ENCODE measurements at places on chromosomes 1 and 21.

DNA sequence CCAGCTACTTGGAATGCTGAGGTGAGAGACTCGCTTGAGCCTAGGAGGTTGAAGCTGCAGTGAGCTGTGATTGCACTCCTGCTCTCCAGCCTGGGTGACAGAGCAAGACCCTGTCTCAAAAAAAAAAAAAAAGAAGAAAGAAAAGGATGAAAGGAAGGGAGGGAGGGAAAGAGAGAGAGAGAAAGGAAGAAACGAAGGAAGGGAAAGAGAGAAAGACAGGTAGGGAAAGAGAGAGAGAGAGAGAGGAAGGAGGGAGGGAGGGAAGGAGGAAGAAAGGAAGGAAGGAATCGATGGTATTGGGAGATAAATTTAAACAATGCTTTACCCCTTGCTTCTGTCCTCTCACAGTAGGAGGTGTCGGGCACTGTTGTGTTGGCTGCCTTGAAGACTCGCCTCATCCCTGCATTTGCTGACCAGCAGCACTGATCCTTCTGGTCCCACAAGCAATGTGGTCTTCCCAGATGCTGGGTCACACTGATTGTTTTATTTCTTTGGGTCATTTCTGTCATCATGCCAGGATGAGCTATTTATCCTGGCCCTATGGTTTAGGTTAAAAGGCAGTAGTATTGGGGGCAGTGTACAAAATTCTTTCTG, 30.9 kb downstream of the GPR137B start:
- DNase-seq, result no peak

DNA sequence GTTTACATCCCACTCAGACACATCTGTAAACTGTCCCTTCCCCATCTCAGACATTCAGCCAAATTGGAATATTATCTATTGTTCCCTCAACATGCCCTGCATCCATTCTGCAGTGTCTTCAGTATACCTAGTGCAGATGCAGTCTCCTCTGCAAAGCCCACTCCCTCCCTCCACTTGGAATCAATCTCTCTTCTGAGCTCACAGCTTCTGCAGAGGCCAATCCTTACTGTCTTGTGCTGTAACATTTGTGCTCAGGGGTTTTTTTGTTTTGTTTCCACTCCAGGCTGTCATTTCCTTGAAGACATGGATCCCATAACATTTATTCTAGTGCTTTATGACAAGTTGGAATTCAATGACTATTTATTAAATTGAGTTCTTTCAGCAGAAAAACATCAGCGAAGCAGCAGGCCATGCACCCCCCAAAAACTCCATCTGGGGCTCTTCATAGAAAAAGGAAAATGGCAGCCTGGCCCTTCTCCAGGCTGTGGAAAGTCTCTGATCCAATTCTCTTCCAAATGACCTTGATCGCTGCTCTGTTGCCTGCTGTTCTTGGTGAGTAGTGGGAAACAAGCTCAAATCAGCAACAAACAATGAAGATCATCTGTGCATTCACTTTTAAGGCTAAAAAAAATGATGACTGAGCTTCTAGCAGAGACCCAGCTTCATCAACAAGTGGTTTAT, 8.7 kb downstream of the C4BPA start:
- no peak for DNase-seq

GRCh38 chr1:156262461-156263287, 14.8 kb upstream of the PAQR6 start:
- no peak for DNase-seq

DNA sequence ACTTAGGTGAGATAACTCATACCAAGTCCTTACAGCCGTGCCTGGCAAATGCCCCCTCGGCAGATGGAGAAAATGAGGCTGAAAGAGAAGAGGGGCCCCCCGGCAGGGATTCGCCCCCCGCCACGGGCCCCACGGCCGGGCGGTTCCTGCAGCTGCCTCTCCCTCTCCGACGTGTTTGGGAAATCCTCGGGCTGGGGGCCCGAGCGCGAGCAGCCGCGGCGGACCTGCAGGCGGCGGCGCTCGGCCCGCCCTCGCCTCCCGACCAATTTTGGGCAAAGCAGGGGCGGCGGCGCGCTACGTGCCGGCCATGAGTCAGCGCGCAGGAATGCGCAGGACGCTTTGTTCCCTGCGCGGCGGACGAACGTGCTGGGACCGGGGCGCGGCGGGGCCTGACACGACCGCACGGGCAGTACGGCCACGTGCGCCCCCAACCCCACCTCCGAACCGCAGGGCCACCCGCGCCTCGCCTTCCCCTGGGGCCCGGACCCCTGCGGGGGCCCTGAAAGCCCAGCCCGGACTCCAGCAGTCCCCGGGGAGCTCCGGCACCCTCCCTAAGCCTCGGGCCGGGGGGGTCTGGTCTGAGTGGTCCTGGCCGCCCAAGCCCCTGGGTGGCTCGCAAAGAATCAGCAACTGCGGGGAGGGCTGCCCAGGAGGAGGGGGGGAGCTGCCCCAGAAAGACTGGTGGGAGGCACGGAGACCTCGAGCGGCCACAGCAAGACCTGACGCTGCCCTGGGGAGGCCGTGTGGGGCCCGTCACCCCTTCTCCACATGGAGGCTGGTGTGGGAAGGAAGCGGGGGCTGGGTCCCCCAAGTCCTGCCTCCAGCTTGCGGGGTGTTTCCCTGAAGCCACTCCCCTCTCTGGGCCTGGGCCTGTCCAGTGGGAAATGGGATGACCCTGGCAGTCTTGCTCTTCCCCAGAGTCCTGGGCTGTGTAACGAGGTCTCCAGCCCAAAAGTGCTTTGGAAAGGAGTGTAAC, 11.9 kb upstream of the EDN2 start:
- DNase-seq, result peak; percentile 36

DNA sequence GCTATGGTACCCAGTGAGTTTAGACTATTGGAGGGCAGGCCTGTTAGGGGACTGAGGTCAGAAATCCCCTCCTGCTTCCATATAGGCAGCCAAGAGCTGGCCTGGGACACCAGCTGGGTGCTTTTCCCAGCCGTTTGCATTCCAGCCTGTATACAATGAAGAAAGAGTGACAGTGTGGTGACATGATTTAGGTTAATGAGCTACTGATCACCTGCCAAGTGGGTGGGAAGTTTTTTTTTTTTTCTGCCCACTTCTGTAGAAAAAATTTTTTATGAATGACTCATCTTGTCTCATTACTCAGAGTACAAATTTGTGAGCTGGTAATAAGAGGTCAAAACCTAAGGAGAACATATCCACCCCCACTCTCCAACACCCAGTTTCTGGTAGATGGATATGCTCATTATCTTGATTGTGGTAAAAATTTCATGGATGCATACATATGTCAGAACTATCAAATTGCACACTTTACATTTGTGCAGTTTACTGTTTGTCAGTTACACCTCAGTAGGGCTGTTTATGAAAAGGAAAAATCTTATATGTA, 16.4 kb upstream of the CGN start:
- no peak for DNase-seq

GRCh38 chr1:40266786-40267535, 8.9 kb downstream of the ZMPSTE24 start:
- DNase-seq, result no peak

DNA sequence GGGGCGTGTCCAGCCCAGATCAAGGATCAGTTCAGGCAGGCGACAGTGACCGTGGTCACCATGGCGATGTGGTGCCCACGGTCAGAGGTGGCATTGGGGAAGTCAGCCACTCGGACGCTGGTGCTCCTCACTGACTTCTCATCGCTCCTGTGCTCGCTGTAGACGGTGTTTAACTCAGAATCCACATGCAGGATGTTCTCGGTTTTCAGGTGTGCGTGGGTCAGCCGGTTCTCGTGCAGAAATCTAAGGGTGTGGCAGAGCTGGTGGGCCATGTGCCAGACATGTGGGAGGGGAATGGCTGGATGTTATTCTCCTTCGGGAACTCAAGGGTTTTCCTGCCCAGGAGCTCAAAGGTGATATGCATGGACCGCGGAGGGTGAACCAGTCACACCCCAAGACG, 11.7 kb downstream of the OR2AJ1 start:
- DNase-seq, result no peak

- no peak for DNase-seq
Observed at GRCh38 chr1:199178646-199179045, 539.8 kb downstream of the PTPRC start.

GRCh38 chr1:11273595-11274234, 717 bp downstream of the UBIAD1 start:
- no peak for DNase-seq

DNA sequence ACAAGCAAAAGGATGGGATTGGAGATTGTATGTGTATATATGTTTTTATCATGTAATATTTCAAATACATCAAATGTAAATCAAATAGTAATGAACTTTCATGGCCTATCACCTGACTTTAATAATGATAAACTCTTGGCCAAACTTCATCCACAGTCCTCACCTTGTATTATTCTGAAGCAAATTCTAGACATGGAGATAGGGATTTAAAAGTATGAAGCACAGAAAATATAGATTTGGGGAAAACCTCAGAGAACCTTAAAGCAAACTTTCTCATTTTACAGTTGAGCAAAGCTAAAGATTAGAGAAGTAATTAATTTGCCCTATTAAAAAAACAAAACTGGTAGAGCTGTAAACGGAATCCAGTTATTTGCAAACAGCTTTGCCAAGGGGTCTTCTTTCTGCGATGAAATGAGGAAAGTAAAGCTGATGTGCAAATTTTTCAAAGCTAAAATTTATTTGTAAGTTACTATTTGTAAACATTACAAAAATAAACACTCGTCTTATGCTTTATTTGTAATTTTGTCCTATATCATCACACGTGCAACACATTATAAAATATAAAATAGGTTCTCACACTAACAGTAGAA, 19.9 kb upstream of the KIF14 start:
- DNase-seq, result no peak

DNA sequence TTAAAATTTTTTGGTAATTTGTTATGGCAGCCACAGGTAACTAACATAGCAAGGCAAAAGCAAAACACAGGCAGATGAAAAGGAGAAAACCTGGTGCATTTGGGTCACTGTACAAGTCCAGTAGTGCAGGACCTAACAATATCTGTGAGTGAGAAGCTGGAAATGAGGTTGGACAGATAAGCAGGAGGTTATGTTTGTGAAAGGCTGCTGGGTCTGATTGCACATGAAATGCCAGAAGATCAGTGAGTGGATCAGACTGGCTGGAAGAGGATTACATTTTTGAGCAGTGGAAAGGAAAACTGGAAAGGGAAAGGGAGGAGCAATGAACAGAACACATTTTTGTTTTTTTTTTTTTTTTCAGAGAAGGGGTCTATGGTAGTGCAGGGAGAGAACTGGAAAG, 73.6 kb downstream of the CYYR1 start:
- no peak for DNase-seq

GRCh38 chr1:119909890-119910596, 13.7 kb upstream of the ADAM30 start:
- DNase-seq, result no peak

DNA sequence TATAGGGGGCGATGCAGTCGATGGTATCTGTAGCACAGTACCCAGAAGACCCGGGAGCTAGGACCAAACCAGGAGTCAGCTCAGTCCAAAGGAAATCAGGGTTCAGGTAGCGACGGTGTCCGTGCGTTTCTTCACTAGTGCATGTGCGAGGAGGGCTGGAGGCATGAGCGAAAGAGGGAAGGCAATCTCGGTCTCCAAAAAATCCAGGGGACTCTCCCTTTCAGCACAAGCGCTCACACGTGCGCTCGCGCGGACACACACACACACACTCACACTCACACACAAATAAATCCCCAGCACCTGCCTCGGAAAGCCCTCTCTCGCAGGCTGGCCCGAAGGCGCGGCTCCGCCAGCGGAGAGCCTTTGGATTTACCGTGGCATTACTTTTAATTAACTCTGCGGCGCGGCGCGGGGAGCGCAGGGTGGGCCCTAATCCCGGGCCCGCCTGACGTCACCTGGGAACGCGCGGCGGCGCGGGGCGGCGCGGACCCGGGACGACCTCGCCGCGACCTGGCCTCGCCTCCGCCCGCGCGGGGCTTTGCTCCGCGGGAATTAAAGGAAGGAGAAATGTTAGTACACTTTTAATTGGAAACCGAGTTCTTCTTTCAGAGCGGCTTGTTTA, 121.2 kb downstream of the LMX1A start:
- no peak for DNase-seq

GRCh38 chr1:229726061-229726460, 100.0 kb downstream of the URB2 start:
- DNase-seq, result no peak

DNA sequence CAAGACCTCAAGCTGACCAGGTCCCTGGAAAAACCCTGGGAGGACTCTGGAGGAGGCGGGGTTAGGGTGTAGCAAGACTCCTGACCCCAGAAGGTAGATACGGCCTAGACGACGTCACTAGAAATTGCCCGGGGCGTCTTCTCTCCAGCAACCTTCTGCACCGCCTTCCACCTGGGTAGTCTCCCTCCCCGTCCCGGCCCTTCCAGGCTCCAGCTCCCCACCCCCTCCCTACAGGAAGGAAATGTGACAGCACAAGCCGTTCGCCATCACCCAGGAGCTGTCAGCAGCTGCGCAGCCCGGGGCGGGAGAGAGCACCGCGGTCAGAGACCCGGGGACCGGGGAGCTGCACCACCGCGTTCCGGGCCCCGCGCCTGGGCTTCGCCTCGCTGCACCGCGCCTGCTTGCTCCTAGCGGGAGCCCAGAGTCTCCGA, 20.0 kb downstream of the SERTAD4 start:
- DNase-seq, result no peak

GRCh38 chr1:145720556-145720877, 1.2 kb downstream of the CD160 start:
- no peak for DNase-seq

DNA sequence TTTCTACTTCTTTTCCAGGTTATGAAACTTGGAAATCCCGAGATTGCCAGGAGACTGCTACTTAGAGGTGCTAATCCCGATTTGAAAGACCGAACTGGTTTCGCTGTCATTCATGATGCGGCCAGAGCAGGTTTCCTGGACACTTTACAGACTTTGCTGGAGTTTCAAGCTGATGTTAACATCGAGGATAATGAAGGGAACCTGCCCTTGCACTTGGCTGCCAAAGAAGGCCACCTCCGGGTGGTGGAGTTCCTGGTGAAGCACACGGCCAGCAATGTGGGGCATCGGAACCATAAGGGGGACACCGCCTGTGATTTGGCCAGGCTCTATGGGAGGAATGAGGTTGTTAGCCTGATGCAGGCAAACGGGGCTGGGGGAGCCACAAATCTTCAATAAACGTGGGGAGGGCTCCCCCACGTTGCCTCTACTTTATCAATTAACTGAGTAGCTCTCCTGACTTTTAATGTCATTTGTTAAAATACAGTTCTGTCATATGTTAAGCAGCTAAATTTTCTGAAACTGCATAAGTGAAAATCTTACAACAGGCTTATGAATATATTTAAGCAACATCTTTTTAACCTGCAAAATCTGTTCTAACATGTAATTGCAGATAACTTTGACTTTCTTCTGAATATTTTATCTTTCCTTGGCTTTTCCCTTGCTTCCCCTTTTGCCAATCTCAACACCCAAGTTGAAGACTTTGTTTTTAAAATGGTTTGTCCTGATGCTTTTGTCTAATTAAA, 4.0 kb downstream of the CDKN2C start:
- no peak for DNase-seq

- no peak for DNase-seq
Observed at GRCh38 chr1:231278100-231278790, 37.2 kb downstream of the GNPAT start.
